ENCODE measurements at places on chromosomes 5 and 9. TPM values are rescaled to one million over a fixed set of nuclear protein-coding genes. Genes with fewer than 3 reads are reported as not detected.
A peak's percentile ranks its signal among the peaks of the same experiment; 100 is the strongest.

DNA sequence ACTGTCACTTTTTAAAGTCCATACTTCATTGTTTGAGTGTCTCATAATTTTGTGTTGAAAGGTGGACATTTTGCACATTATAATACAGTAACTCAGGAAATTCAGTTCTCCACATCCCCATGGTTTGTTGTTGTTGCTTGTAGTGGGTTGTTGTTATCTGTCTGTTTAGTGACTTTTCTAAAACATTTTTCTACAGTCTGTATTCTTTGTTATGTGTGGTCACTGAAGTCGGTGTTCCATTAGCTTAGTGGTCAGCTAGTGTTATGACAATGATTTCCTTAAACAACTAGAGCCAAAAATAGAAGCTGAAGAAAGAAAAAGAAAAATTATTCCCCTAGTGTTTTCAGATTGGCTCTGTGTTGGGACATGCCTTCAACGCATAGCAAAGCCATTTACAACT, 5.6 kb upstream of the IL33 start:
- DNase-seq, result no peak

- DNase-seq, result no peak
Observed at GRCh38 chr5:67807439-67807888, 408.1 kb upstream of the PIK3R1 start.

GRCh38 chr9:98172604-98173003, 19.8 kb downstream of the CORO2A start:
- DNase-seq, result no peak

SPATA6L gene
- polyA plus RNA-seq, result not detected

C9orf153 gene
- 0.07 TPM for polyA plus RNA-seq

DNA sequence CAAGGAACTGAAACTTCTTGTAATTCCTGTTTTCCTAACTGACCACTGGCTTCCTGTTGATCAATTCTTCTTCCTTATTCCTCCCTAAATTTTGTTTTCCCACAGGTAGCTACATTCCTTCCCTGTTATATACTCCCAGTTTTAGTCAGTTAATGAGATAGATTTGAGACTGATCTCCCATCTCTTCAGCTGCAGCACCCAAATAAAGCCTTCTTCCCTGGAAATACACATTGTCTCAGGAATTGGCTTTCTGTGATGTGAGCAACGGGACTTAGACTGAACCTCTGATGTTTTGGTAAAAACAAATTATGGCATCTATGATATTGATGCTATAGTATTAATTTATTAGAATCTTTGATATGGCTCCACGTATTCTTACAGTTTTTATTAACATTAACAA, 617.3 kb upstream of the ST8SIA4 start:
- DNase-seq, result no peak

GRCh38 chr9:108104991-108105390, 615.4 kb upstream of the KLF4 start:
- no peak for DNase-seq

C9orf50 gene
- polyA plus RNA-seq, result not detected

PIP5KL1 gene
- polyA plus RNA-seq, result 1.7 TPM

CLTB gene
- 52.6 TPM for polyA plus RNA-seq

- no peak for DNase-seq
Observed at GRCh38 chr9:114386886-114387679, 699 bp downstream of the AKNA start.

IGIP gene
- polyA plus RNA-seq, result not detected

TAF11L10 gene
- polyA plus RNA-seq, result not detected

- no peak for DNase-seq
Observed at GRCh38 chr5:151577566-151577965, 13.6 kb downstream of the FAT2 start.

DNA sequence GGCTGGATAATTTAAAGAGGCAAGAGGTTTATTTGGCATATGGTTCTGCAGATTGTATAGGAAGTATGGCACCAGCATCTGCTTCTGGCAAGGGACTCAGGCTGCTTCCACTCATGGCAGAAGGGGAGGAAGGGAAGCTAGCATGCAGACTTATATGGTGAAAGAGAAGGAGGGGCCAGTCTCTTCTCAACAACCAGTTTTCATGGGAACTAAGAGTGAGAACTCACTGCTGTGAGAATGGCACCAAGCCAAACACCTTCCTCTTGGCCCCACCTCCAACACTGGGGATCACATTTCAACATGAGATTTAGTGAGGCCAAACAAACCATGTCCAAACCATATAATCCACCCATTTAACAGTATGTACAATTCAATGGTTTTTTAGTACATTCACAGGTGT, 113.3 kb upstream of the SHB start:
- no peak for DNase-seq

DNA sequence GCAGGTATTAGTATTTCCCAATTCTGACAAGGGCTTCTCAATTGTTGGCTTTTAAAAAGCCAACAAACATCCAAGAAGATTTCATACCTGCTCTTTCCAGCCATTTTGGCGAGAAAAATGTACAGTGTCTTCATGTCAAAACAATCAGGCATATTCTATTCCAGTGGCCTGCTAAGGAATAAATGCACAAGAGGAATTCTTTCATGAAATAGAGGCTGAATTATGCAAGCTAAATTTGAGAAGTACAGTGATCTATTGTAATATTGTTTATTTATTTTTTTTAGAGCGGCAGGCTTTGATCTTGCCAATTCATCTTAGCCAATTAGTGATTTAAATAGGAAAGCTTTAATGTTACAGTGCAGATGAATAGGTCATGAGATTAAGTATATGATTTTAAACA, 49.3 kb downstream of the NLN start:
- no peak for DNase-seq

APBA1 gene
- polyA plus RNA-seq, result 8.5 TPM

DNA sequence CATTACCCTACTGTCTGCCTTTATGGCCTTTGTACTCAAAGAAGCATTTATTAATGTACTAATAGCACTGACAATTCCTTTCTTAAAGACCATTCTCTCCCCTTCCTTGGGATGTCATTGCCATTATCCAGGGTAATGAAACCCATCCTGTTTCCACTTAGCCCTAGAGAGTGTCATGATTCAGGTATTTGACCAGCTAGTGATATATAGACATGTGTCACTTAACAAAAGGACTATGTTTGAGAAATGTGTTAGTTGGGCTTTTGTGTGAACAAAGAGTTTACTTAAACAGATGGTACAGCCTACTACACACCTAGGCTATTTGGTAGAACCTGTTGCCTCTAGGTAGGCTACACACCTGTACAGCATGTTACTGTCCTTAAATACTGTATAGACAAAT, 2.0 kb downstream of the ATP6V0E1 start:
- DNase-seq, result no peak

BTNL9 gene
- 10.9 TPM for polyA plus RNA-seq

DNA sequence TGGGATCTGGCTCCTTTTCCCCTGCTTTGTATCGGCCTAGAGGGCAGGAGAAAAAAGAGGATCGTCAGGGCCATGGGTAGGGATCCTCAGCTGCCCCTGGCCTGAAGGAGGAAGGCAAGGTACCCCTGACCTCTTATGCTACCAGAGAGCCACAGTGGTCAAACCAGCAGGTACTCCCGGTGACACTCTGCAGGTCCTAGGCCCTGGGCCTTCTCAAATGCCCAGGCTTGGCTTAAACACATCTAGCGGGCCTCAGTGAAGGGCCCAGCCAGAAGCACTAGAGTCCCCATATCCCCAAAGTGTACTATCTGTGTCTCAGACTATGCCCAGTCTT, 3.5 kb downstream of the IRF1 start:
- no peak for DNase-seq

GRCh38 chr5:59169081-59169767, 586.3 kb downstream of the RAB3C start:
- DNase-seq, result no peak

GRCh38 chr9:126240835-126241234, 85.8 kb upstream of the MVB12B start:
- no peak for DNase-seq

GRCh38 chr5:34691326-34691725, 35.2 kb downstream of the RAI14 start:
- peak; percentile 81 for DNase-seq

SPATA31D4 gene
- polyA plus RNA-seq, result not detected

DNA sequence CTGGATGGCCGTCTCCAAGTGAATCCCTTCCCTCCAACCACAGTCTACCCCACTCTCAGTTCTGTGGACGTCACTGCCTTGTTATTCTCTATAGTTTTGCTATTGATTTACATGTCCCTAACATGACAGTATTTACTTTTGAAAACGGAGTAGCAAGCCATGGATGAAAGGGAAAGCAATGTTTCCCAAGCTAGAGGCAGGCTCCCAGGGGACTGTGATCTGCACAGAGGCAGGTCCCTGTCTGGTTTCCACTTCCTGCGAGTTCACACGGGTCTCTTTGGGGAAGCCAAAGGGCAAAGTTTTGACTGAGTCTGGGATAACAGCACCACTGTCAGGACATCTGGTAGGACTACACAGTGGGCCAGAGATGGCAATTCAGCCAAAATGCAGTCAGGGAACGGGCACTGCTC, 12.7 kb downstream of the C9orf153 start:
- no peak for DNase-seq

ANGPTL2 gene
- polyA plus RNA-seq, result 60.5 TPM

GRCh38 chr5:180140079-180140554, 68.6 kb upstream of the RNF130 start:
- DNase-seq, result no peak

- DNase-seq, result peak; percentile 79
Observed at GRCh38 chr9:129703667-129704355, 38.4 kb downstream of the PRRX2 start.

- DNase-seq, result no peak
Observed at GRCh38 chr5:56094579-56095361, 100.0 kb upstream of the IL6ST start.

HAVCR1 gene
- 0.14 TPM for polyA plus RNA-seq

- DNase-seq, result no peak
Observed at GRCh38 chr5:161547738-161548486, 1.4 kb upstream of the GABRB2 start.

LURAP1L gene
- not detected for polyA plus RNA-seq

DNA sequence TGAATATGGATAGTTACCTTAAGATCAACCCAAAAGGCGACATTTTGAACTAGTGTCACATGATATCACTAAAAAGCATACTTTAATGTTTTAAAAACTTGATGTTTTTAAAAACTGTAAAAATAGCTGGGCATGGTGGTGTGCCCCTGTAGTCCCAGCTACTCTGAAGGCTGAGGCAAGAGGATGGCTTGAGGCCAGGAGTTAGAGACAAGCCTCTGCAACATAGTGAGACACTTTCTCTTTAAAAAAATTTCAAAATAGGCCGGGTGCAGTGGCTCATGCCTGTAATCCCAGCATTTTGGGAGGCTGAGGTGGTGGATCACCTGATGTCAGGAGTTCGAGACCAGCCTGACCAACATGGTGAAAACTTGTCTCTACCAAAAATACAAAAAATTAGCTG, 129.5 kb downstream of the NPR3 start:
- DNase-seq, result no peak

DNA sequence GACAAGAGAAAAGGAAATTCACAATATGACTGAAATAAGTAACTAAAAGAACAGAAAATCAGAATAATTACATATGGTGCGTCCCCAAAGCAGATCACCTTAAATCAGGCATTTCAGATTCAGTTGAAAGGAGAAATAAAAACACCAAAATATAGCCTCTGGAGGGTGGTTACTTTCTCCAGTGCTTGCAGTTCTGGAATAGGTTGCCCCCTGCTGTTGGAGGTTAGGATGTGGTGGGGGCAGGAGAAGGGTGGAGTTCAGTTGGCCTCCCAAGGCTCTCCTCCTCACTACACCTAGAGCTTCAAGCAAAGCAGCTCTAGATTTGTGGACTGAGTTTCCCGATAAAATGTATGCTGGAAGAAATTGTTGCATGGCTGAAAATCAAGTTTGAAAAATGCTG, 338.2 kb upstream of the TLE4 start:
- no peak for DNase-seq
